ENCODE measurements at places on chromosomes 1 and 21.

DNA sequence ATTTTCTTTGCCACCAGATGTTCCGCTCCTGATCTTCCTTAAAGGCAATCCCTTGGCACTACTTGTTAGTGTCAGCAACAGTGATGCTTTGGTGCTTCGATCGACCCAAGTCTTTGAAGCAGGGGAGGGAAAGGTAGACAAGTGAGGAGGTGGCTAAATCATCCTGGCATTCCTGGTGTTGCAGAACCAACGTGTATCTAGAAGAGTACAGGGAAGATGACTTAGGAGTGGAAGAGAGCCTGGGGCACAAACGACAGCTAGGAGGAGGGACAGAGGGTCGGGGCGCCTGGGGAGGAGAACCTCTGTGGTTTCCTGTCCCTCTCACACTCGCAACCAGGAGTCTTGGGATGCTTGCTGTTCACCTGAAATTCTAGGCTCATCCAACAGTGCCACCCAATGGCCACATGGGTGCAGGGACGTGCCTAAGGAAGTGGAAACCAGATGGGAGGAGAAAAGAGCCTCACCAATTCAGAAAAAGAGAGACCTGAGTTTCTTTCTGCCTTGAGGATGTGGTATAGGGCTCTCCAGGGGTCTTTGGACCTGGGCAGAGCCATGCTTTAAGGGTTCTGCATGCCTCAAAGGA lies 9.5 kb upstream of the KCNA2 start:
- no peak for DNase-seq

- DNase-seq: peak; percentile 54
Measured at GRCh38 chr1:38028105-38028591, 15.6 kb downstream of the UTP11 start.

DNA sequence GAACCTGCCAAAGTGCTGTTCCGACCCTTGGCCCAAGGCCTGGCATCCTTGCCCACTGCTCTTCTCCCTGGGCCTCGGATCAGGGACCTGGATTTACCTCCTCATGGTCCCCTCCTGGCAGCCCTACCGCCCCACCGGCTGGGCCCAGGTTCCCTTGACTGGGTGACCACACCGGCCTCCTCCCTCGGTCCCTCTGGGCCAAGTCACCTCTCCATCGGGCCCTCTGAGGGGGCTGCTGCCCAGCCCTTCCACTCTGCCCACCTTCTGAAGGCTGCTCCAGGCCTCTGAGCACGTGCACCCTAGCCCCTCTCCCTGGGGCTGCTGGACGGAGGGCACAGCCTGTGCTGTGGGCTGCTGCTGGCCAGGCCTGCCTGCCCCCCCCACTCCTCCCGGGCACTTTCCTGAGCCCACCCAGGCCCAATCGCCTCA lies 9.3 kb upstream of the MMEL1 start:
- no peak for DNase-seq

DNA sequence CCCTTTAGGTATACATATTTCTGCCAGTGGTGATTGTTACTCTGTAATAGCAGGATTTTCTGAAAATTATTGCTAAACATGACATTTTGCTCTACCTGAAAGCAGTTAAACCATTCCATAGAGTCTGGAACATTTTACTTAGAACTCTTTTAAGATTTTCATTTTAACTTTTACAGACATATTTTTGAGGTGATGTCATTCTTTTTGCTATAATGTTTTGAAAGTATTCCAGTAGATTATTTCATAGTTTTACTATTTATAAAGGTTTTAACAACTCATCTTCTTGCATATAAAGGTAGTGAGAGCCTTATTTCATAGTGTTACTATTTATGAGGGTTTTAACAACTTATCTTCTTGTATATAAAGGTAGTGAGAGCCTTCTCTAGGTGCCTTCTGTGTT lies 42.9 kb downstream of the PTBP2 start:
- DNase-seq: no peak

GRCh38 chr1:85628791-85629531 lies 48.4 kb downstream of the CCN1 start:
- DNase-seq: no peak

- no peak for DNase-seq
Measured at GRCh38 chr1:228314315-228314657, 92.3 kb downstream of the TRIM11 start.

- DNase-seq: no peak
Measured at GRCh38 chr1:154994269-154994587, 842 bp downstream of the LENEP start.

- DNase-seq: no peak
Measured at GRCh38 chr21:40160911-40161310, 293.7 kb downstream of the PCP4 start.

GRCh38 chr1:164637461-164638375 lies 78.7 kb downstream of the PBX1 start:
- no peak for DNase-seq

GRCh38 chr1:201737352-201738060 lies 91.5 kb upstream of the IPO9 start:
- no peak for DNase-seq

DNA sequence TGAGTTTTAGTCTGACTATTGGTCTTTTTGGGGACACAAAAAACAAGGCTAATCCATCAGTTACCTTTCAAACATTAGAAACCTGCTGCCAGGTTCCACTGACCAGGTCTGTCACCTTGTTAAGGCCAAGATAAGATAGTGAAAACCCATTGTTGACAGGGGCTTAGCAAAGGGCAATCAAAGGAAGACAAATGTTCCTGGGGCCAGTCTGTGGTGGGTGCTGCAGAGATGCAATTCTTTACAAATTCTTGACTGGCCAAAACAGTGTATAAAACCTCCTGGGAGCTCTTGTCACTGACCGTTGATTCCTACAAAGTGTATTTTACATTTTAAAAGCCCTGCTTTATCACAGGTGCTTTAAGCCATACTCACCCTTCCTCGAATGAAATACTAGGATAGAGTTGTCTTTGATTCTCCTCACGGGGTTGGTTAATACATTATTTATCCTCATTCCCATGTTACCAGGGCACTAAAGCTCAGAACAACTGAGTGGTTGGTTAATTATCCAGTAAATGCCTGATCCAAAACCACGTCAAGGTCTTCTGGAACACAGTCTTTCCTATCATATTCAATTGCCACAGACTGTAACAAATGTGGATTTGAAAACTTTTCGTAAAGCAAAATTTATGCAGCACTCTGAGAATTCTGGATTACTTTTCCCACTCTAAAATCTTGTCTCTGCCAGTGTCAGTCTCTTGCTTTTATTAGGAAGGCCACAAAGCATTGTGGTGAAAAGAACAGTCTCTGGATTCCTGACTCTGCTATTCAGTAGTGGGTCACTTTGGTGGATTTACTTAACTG lies 77.2 kb downstream of the NRIP1 start:
- no peak for DNase-seq

DNA sequence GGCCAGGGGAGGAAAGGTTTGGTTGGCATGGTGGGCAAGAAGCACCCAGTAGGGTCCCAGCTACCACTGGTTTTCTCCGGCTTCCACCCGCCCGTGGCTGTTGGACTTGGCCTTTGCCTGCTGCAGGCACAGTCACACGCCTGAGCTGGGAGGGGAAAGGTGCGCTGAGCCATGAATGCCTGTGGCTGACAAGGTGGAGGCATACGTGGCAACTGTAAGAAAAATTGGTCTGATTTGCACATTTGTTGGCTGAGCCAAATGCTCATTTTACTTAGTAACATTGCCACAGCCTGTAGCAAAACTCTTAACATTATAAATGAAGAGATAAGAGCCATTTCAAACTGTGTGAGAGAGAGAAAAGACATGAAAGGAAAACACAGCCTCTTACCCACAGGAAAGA lies 191.6 kb downstream of the PTPRC start:
- DNase-seq: no peak

DNA sequence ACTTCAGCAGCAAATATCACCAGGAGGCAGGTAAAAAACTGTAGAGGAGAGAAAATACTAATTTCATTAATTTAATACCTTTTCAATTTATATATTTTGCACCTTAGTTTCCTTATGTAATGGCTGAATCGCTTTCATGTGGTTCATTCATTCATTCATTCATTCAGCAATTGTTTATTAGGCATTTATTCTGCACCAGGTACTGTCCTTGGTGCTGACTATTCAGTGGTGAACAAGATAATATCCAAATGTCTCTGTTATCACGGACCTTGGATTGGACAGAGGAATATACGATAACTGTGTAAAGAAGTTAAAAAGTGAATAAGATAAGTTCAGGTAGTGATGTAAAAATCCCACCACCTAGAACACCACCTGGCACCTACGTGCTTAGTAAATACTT lies 28.8 kb downstream of the TSPAN2 start:
- DNase-seq: no peak

GRCh38 chr21:22743085-22743484 lies 1744.9 kb downstream of the NCAM2 start:
- no peak for DNase-seq

- no peak for DNase-seq
Measured at GRCh38 chr1:43671626-43672330, 21.8 kb downstream of the KDM4A start.

DNA sequence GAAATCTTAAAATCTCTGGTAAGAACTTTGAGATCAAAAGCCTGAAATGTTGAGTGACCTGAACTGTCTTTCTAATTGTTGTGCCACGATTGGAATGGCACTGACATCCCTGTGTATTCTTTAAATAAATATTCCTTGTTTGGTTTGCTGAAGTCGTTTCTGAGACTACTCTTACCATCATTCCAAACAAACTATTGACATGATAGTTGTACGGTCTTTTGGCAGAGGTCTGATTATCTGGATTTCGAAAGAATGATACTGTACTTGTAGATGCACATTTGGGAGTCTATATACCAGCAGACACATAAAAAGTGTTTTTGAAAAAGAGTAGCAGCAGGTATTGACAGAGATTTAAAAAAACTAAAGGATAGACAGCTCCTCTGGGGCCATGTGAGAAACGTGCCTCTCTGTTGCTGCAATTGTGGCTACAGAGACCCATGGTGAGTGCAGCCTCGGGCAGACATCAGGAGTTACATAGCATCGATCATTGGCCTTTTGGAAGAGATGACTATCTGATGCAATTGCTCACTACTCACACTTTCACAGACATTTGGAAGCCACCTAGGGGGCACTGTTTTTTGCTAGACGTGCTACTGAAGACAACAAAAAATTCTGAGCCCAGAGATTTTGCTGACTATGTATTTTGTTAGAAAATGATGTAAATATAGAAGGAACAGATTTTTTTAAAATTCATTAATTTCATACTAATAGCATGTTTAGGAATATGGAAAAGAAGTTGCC lies 464.5 kb downstream of the KCNT2 start:
- DNase-seq: no peak

DNA sequence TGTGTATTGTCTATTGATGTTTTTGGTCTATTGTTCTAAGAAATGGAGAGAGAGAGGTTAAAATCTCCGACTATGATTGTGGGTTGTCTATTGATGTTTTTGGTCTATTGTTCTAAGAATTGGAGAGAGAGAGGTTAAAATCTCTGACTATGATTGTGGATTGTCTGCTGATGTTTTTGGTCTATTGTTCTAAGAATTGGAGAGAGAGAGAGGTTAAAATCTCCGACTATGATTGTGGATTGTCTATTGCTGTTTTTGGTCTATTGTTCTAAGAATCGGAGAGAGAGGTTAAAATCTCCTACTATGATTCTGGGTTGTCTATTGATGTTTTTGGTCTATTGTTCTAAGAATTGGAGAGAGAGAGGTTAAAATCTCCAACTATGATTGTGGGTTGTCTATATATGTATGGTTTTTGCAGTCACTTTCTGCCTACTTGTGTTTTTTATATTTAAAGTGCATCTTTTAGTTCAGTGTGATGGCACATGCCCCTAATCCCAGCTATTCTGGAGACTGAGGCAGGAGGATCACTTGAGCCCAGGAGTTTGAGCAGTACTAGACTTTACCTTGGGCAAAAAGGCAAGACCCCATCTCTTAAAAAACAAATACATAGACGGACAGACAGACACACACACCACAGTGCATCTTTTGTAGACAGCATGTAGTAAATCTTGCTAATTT lies 16.2 kb downstream of the C1orf159 start:
- no peak for DNase-seq

All from stimulated activated CD4-positive, alpha-beta T cell treated with anti-CD3 and anti-CD28 coated beads, Interleukin-15, amount 100 ng/mL, for 1 hour (primary cell).